ENCODE measurements at places on chromosomes 16 and 17.

- peak; percentile 29 for DNase-seq
Measured at GRCh38 chr16:641326-642188, at the start of gene MCRIP2. MCRIP2 (plus strand) TSS chr16:641828; CDS start chr16:641992, 164 bp downstream.

GRCh38 chr16:73617738-73618137 is 569.8 kb upstream of the ZFHX3 start:
- no peak for DNase-seq

GRCh38 chr16:76535-77272 is 1.3 kb upstream of the MPG start:
- DNase-seq, result no peak

- DNase-seq, result no peak
Measured at GRCh38 chr16:25419681-25420080, 162.0 kb upstream of the ZKSCAN2 start.

DNA sequence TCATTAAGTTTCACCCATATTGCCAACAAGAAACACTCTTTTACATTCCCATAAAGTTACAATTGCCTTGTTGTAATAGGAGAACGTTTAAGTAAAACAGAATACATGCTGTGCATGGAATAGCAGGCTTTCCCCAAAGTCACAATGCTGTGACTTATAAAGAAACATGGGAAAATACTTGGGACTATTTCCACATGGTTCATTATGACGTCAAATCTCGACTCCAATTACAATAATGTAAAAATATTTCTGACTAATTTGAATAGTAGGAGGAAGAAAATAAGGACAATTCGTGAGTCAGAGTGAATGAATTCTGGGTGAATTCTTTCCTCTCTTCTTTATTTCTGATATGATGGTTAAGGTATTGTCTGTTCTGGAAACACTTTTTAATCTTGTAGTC is 52.8 kb downstream of the CDH11 start:
- DNase-seq, result no peak

DNA sequence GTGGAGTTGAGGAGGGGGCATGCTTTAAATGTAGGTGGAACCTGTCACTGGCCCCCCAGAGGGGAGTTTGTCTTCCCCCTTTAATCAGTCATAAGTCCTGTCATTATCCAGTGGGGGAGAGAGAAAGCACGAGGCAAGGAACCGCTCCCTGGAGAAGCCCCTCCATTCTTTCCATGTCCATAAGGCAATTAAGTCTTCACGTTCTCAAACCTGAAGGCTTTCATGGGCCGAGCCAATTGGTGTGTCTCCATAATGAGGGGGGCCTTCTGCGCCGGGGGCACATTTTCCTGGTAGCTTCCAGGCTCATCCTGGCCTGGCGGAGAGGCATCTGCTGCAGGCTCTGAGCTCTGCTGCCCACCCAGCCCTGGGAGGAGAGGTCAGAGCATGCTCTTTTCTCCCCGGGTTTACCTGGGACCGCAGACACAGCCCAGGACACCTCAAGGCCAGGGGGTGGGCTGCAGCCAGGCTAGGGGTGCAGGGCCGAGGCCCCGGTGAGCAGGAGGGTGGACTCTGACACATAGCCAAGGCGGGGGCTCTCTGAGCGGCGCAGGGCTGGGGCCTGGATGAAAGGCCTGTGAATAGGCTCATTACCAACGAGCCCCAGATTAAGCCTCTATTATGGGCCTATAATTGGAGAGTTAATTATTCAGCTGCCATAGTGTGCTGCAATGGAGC is 42.5 kb downstream of the C16orf78 start:
- DNase-seq, result no peak

GRCh38 chr16:54351171-54351570 is 64.6 kb upstream of the IRX3 start:
- no peak for DNase-seq

- DNase-seq, result no peak
Measured at GRCh38 chr16:25110387-25110947, 1.1 kb upstream of the LCMT1 start.

- DNase-seq, result no peak
Measured at GRCh38 chr17:33766721-33767120, 473.6 kb upstream of the ASIC2 start.

DNA sequence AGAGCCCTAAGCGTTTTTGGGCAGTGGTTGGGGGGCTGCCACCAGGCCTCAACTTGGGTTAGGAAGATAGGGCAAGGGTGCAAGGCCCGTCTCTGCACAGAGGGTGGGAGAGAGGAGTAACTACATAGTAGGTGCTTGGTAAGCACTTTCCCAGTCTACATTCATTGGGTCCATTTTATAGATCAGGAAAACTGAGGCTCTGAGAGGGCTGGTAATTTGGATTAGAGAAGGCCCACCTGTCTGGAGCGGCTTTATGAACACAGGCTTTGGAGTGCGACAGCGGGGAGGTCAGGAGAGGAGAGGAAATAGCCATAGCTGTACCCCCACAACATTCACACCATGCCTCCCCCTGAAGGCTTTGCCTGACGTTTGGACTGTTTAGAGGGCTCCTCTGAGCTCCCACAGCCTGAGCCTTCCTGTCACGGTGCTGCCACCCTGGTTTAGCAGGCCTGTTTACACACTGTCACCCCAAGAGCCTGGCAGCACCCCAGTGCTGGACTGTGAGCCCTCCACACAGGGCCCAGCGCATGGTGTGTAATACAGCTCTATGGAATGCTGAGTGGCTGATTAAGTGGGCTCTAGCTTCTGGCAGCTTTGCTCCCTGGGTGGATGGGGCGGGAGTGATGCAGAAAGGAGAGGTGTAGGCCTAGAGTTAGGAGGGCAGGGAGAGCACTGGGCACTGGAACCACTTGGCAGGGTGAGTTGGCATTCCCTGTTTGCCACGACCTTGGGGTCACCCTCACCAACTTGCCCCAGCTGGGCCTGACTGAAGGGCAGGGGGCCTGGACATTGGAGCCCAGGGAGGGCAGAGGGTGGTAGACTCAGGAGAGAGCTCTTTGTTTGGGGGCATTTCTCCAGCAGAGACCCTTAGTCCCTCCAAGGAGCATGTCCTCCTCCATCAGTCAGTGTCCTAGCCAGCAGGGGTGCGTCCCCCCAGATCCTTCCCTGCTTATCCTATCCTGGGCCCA is 73.7 kb downstream of the RAI1 start:
- no peak for DNase-seq

DNA sequence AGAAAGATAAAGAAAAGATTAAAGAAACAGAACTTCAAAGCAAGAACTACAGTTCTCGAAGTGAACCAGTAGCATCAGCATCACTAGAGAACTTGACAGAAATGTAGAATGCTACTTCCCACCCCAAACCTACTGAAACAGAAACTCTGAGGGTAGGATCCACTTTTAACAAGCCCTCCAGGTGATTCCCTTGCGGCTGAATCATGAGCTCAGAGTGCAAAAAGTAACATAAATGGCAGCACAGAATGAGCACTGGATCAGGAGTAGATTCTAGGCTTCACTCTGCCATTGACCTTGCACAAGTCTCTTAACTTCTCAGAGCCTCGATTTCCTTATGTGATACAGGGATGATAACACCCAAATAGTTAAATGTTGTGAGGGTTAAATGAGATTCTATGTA is 5.8 kb downstream of the TOM1L2 start:
- no peak for DNase-seq

GRCh38 chr16:55101026-55101425 is 170.4 kb downstream of the IRX5 start:
- no peak for DNase-seq

All from stimulated activated CD8-positive, alpha-beta memory T cell treated with anti-CD3 and anti-CD28 coated beads, Interleukin-2, amount 100 ng/mL, for 1 hour (primary cell).